ENCODE measurements at places on chromosomes 7 and 10.
A peak's percentile ranks its signal among the peaks of the same experiment; 100 is the strongest.

DNA sequence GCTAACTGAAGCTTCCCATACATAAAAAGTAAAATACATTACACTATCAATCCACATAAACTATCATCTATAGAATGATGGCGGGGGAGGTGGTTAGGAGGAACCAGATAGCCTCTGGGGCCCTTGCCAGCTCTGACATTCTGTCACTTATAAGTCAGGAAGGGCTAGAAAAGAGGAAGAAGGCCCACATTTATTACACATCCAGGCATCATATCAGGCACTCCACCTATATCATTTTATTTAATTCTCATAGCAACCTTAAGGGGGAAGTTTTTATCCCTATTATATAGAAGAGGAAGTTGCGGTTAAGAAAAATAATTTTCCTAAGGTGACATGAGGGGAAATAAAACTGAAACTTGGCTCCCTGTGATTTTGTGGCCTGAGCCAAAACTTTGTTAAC is 29.9 kb downstream of the HEPACAM2 start:
- no peak for DNase-seq

- DNase-seq: no peak
Measured at GRCh38 chr7:69373171-69374043, 224.9 kb upstream of the AUTS2 start.

GRCh38 chr10:124142006-124142739 is 48.8 kb upstream of the CHST15 start:
- DNase-seq: no peak

DNA sequence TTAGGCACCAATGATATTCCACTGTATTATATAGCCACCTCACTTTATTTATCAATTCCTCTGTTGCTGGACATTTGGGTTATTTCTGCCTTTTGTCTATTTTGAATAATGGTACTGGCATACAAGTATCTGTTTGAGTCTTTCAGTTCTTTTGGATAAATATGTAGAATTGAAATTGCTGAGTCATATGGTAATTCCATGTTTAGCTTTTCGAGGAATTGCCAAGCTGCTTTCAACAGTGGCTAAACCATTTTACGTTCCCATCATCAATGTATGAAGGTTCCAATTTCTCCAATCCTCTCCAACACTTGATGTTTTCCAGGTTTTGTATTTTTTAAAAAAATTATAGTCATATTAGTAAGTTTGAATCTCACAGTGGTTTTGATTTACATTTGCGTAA is 42.3 kb downstream of the JMJD1C start:
- DNase-seq: no peak

GRCh38 chr10:113854761-113855588 is 514 bp downstream of the NHLRC2 start:
- peak; percentile 54 for DNase-seq

GRCh38 chr10:74453169-74453568 is 302.1 kb downstream of the ADK start:
- no peak for DNase-seq

DNA sequence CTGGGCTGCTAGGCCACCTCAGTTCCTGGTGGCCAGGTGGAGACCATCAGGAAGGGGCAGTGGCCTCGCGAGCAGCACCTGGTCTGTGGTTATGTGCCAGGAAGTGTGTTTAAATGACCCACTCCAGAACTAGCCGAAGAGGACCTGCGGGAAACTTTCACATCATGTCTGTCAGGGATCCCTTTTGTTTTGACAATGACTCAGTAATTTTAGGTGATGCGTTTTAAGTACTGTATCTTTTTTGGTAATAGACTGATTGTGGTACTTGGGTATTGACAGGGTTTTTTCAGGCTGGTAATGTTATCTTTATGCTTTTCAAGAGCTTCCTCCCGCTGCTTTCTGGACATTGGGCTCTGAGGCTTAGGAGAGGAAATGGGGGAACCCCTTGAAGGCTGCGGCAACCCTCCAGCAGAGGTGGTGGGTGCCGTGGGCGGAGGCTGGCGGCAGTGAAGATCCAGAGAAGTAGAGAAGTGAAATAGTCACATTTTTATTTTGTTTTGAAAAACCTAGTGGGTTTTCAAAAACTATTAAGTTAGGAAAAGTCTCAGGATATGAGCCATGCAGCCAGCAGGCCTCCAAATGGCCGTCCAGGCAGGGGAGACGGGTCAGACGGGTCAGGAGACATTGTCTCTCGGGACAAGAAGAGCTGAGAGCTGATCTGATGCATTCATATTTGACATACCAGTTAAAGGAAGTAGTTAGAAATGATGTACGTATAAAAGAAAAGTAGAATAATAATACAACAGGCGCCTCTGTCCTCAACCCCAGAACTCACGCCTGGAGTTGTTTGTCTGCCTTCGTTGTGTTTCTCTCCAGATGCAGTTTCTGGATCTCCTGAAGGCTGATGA is 27.7 kb downstream of the PPP2R2D start:
- DNase-seq: peak; percentile 70

DNA sequence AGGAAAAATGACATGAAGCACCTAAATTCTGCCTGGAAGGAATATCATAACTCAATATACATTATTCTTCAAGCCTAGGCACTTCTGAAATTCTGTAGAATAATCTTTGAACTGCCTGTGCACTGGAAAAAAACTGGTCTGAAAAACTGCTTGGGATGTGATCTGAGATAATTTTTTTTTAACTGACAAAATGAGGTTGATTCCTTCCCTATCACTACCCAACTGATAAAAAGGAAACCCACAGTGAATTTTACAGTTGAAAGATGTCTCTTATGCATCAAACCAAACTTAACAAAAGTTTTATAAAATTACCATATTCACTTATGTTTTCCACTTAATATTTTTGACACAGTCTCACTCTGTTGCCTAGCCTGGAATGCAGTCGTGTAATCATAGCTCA is 67.2 kb upstream of the FAM133B start:
- DNase-seq: no peak

GRCh38 chr7:106047184-106047583 is 64.9 kb downstream of the SYPL1 start:
- DNase-seq: no peak

DNA sequence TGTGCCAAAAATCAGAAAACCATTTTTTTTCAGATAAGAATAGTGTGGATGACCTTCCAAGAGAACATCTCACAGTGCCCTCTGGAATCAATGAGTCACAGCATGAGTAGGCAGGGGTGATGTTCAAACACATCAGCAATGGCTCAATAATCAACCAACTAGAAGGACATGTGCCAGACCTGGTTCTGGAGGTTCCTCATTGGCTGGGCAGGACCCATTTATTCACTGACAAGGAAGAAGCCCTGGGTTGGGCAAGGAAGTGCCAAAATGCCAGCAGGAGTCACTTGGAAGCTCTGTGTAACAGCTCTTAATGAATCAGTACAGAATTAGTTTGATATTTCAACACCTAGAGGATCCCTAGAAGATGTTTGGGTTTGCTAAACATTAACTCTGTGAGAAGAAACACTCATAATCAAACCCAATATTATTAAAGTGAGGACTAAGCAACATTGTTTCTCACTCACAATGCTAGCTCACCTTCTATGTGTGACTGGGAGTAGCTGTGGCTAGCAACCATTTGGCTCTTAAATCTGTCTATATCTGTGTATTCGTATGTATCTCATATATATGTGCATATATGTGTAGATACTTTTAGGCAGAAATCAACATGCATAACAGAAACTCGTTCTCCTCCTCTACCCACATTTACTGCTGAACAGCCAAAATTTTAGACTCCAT is 72.3 kb upstream of the APBB1IP start:
- no peak for DNase-seq

DNA sequence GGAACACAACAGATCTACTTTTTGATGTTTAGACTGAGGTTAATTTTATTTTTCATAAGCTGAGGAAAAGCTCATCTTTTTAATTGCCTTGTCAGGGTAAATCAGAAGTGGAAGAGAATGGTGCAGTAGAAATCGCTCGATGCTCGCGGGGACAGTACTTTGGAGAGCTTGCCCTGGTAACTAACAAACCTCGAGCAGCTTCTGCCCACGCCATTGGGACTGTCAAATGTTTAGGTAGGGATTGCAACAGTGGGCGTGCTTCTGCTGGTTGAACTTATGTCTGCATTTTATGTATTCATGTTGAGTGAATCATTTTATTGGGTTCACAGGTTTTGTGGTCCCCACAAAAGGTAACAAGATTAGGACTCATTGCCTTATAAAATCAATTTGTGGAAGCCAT is 11.7 kb upstream of the HBP1 start:
- DNase-seq: no peak

DNA sequence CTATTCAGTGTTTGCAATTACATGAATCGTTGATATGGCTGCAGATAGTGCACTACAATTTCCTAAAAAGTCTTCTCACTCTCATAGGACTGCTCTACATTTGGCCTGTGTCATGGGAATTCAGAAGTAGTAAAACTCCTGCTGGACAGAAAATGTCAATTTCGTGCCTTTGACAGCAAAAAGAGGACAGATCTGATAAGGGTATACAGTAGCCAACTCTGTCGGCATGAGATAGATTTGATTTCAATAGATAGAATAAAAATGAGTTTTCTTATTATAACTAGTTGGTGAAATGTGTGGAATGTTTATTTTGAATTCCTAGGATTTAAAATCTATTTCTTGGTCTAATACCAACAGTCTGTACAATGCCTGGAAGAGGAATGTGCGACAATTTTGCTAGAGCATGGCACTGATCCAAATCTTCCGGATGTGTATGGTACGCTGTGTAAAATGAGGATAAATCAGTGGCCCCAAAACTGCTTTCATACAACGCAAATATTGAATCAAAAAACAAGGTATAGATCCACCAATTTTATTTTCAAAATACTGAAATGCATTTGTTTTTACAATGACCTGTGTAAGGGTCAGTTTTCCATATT is 133.5 kb upstream of the CDK13 start:
- no peak for DNase-seq

DNA sequence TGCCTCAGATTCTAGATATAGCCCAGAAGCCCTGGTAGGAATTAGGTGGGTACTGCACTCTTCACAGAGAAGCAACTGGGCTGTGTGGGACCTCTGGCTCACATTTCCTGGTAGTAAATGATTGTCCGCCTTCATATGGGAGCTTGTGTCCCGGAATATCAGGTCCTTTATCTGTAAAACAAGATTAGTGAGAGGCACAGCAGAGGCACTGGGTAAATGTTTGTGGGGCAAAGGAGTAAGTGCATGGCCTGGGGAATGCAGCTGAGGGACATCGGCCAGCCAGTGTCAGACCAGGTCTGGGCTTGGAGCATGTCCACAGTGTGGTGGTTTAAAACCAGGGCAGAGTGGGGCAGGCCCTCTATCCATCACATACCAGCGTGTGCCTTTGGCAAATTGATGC is 323.3 kb upstream of the ZMIZ1 start:
- no peak for DNase-seq

DNA sequence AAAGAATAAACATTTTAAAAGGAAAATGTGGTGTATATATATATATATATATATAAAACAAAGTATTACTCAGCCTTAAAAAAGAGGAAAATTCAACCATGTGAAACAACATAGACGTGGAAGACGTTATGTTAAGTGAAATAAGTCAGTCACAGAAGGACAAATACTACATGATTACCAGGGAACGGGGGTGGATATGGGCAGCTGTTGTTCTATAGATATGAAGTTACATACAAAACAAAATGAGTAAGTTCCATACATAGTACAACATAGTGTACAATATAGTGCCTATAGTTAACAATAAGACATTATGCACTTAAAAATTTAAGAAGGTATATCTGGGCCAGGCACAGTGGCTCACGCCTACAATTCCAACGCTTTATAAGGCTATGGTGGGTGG is 48.8 kb downstream of the SGMS1 start:
- DNase-seq: no peak

GRCh38 chr10:122327237-122328206 is 47.0 kb upstream of the PLEKHA1 start:
- DNase-seq: no peak

GRCh38 chr10:75977139-75977538 is 545.7 kb downstream of the LRMDA start:
- no peak for DNase-seq

DNA sequence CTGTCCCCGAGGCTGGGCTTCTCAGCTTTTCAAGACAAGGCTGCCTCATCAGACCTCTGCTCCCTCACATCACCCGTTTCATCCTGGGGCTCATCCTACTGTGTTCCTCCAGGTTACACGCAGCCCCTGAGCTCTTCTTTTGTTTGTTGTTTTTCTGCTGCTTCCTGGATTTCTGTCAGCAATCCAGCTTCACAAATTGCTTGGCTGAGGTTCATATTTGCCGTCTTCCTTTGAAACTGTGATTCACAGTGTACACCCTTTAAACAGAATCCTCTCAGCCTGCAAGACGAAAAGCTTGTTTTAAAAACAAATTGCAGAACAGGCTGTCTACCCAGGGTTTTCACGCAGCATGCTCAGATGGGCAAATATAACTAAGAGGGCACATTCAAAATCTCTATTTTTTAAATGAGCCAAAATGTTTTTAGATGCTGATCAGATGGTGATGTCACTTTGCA is 39.1 kb upstream of the PARD3 start:
- no peak for DNase-seq

DNA sequence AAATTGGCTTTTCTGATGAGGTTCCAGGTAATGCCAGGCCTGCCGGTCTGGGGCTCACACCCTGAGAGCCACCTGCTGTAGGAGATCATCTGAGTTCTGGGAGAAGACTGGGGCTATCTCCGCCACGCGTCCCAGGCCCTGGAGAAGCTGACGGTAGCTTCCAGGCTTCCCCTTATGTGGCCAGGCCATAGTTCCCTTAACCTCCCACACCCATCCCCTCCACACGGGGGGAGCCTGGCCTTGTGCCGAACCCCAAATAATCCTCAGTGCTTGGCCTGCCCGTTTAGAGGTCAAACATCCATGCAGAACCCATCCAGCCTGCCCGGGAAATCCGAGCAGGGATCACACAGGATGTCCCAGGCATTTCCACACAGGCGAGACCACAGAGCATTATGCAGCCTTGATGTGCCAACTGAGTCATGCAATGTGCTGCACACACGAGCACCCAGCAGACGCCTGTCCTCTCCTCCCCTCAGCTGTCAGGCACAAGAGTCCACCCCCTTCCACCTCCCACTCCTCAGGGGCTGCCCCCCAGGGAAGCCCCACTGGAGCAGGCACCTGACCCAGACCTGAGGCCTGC is 176.2 kb downstream of the PRKAG2 start:
- no peak for DNase-seq

- no peak for DNase-seq
Measured at GRCh38 chr10:28949005-28950004, 272.0 kb downstream of the BAMBI start.

DNA sequence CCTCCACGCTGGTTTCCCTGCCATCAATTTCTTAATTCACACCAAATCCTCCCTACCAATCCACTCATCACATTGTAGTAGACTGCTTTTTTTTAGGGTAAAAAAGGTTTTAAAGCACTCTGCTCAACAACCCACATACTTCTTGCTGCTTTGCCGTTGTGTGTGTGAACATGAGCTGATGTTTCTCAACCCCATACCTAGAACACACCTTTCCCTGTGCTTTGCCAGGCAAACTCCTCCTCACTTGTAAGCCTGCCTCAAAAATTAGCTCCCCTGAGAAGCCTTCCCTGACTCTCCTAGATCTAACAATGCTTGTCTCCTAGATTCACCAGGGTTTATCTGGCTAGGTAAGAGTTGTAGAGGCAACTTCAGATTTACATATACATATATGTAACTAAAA is 119.0 kb upstream of the FAM133B start:
- no peak for DNase-seq

- no peak for DNase-seq
Measured at GRCh38 chr10:60335708-60336107, 54.0 kb downstream of the ANK3 start.

- no peak for DNase-seq
Measured at GRCh38 chr10:132273304-132273944, 34.3 kb downstream of the STK32C start.

Measured in activated CD4-positive, alpha-beta T cell treated with anti-CD3 and anti-CD28 coated beads, Interleukin-10, Interleukin-2, amounts not matched to agents 100 ng/mL and 50 ng/mL, durations not matched to agents 16 hours and 8 hours (primary cell).